ENCODE measurements at places on chromosomes 4 and X.
A peak's percentile ranks its signal among the peaks of the same experiment; 100 is the strongest.

DNA sequence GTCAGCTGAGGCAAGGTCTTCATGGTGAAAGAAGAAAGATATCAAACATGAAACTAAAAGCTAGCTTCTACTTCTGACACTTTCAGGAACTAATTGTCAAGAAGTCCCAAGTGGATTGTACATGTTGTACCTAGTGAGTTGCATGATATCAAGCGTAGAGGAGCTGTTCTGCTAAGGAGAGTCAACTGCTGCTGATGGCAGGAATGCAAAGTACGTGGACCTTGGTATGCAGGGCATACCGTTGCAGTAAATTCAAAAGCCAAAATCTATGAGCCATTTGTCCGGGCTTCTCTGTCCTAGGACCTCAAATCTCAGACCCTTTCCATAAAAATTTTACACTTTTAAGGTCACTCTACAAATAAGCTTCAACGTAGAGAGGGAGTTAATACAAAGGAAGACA, 446.2 kb downstream of the KCTD8 start:
- no peak for DNase-seq

- DNase-seq, result no peak
Observed at GRCh38 chrX:32084757-32085156, 1012.9 kb upstream of the FTHL17 start.

DNA sequence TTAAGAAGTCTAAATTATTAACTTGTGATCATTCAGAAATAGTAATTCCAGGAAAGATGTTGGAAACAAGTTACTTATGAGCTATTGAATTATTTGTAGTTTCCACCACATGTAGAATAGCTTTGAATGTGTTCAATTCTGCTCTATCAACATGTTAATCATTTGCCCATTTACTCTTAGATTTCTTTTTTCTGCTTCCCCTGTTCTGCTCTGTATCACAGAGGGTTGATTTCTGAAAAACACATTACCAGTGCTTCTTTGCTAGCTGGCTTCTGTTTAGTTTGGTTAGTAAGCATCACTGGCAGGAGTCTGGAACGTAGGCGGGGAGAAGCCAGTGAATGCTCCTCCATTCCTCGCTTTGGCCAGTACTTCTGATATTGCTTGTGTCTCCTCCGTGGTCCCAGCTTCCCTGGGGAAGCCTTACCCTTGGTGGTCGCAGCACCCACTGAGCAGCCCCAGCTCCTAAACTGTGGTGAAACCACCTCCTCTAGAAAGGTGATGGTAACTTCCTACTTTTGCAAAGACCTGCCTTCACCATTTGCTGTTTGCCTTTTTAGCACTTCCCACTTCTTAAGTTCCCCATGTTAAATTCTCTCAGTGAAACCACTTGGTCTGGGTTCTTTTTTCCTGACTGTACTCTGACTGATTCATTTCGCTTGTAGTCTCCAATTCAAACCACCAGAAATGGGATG, 40.3 kb upstream of the GALNT7 start:
- DNase-seq, result no peak

DNA sequence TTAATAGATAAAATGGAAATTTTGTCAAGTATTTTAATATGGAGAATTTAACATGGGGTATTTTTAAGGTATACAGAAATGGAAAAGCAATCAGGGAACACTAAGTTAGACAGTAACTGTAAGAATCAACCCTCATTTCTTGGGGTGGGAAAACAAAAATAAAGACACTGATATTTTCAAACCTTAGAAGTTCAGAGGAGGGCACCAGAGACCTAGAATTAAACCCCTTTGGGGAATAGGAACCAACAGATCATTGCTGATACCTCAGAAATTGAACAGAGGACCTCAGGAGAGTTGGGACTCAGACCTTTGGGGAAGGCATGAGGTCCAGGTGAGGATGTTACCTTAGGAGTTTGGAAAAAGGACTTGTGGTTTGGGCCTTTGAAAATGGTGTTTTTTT, 435.6 kb downstream of the TMA16 start:
- no peak for DNase-seq

- no peak for DNase-seq
Observed at GRCh38 chrX:55638933-55639332, 15.7 kb downstream of the FOXR2 start.

GRCh38 chr4:89914609-89915550, 20.2 kb downstream of the MMRN1 start:
- no peak for DNase-seq

GRCh38 chr4:75710246-75710645, 14.1 kb upstream of the USO1 start:
- DNase-seq, result no peak

DNA sequence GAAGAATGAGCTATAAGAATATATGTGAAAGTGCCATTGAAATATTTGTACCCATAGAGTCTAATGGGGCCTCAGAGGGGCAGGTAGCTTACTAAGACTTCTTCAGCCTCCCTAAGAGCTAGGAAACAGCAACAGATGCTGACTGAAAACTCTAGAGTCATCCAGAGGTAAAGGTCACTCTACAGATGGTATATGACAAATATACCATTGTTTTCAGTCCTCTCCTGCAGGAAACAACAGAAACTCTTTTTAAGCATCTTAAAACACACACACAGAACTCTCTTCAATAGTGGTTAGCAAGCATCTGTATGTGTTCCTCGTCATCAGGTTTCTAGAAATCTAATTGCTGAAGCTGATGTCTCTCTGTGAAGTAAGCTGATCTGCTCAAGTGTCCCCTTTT, 313.8 kb upstream of the GATB start:
- DNase-seq, result no peak

DNA sequence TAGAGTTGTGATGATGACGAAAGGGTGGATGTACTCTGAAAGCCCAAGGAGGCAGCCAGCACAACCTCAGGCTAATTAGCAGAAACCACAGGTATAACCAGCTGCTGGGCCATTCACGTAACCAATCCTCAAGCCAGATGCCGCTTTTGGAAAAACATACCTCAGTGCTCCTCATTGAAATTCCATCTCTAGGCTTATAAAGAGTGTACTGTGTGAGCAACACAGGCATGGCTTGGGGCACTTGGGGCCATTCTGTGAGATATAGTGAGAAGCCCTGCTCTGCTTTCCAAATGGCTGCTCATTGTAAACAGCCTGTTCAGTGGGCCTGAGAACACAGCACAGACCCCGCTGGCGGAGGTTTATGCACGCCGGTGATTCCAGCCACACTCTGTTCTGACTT, 182.1 kb upstream of the HHIP start:
- DNase-seq, result no peak

- peak; percentile 51 for DNase-seq
Observed at GRCh38 chr4:56505269-56506130, at the start of gene ARL9. Gene ARL9, plus strand, starts transcription at chr4:56505791. Its CDS starts 72 bp downstream, at chr4:56505863.

DNA sequence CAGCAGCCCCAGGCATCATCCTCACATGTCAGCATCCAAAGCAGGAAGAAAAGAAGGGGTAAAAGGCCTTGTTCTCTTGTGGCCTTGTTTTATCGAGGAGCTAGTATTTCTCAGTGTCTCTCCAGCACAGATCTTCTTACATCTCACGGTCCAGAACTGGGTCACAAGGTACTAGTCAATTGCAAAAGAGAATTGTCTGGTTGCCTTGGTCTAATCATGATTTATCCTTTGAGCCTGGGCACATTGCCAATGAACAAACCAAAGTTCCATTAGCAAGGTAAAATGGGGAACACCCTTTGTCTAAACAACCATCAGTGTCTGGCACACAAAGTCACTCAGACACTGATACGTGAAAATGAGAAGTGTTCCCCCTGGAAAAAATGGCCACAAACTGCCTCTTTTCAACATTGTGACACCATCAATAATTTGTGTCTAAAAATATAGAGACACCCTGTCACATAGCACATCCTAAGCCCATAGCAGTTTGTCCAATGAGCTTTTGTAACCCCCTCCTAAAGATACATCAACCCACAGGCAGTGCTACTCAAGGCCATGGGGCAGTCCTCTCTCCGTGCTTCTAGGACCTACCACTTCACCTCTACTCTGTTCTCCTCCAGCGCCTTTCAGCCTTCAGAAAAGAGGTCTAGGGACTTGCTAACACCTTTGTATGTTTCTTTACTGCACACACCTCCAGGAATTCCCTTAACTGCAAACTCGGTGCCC, 534.4 kb downstream of the MID1IP1 start:
- peak; percentile 9 for DNase-seq

GRCh38 chr4:164481306-164482091, 272.4 kb upstream of the SMIM31 start:
- no peak for DNase-seq

DNA sequence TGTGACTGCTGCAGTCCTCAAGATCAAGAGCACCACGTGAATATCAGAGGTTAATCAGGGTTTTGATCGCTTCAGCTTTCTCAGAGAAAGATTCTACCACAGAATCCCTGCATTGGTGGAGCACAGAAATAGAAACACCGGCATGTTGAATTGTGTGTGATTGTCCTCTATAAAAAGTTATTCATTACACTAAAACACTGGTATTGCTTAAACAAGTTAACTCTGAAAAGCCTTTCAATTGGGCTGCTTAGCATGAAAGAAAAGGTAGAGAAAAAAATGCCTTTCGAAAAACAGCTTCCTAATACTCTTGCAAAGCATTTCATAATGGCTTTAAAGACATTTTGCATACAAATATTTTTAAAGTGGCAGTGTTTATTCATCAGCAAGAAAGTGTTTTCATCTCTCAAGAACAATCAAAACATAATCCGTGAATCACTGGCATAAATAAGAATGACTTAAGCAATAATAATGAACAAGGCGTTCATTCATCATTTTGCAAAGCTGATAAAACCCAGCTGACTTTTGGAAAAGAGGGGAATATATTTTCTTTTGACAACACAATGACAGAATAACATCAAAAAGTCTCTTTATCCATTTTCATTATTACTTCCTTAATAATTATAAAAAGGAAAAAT, 61.1 kb downstream of the HELT start:
- no peak for DNase-seq

DNA sequence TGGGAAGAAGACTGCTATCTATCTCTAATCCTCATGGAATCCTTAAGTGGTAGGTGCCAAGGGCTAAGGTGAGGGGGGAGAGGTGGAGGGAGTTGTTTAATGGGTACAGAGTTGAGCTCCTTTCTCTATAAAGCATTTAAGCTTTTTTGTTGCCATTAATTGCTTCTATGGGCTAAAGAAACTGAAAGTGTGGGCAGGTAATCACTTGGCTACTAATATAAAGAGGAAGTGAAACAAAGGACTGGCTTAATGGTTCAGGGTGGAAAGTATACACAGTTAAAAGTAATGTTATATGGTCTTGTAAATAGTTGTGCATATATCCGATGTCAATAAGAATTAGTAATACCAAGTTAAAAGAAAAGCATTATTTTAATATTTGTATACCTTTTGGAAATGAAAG, 83.9 kb downstream of the POLA1 start:
- no peak for DNase-seq

DNA sequence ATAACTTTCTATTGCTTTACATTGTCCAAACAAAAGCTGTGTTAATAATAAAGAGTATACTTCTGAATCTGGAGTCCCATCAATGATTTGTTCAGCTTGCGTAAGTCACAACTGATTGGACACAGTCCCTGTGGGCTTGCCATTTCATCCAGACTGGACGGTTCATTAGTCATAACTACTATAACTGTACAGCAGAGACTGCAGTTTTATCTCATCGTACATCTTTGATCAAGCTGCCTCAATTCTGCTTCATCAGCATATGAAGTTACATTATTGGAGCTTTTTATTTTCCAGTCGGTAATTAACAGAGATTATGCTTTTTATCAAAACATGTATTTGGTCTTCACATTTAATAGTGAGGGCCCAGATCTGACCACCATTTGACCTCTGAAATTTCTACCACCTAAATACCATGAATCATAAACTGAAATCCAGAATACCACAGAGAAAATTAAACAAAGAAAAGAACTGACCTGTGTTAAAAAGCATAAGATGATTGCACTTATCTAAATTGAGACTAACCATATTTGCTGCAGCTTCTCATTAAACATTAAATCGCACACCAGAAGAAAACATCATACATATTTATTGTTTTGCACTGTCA, 12.5 kb upstream of the MAB21L2 start:
- no peak for DNase-seq

- no peak for DNase-seq
Observed at GRCh38 chr4:110046588-110047049, 133.9 kb downstream of the EGF start.

- no peak for DNase-seq
Observed at GRCh38 chr4:156113138-156113765, 159.6 kb upstream of the CTSO start.

- no peak for DNase-seq
Observed at GRCh38 chr4:186666750-186667149, 56.9 kb downstream of the FAT1 start.

DNA sequence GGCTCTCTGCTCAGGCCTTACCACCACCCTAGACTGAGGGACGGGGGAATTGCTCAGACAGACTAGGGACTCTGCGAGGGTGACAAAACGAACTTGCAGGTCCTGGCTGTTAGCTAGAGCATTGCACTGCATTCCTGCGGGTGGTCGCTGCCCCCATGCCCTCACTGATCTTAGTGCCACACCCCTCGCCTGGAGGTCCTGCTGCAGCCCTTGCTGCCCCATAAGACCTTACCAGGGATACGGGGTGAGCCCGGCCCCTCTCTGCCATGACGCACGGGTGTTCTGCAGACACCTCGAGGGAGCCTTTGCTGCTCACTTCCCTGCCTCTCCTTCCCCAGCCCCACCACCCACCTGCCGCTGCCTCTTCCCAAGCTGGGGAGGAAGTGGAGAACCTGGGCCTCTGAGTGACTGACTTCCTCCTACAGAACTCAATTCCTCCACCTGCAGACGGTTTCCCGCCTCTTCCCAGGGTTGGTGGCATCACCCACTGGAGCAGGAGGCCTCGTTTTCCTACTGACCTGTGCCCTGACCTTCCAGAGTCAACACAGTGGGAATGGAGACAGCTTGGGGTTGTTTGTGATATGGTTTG, 19.8 kb upstream of the TBC1D14 start:
- DNase-seq, result no peak
